ENCODE measurements at places on chromosomes 1 and 21.
A peak's percentile ranks its signal among the peaks of the same experiment; 100 is the strongest.

GRCh38 chr21:28375708-28376385 lies 616.8 kb downstream of the LTN1 start:
- no peak for DNase-seq

DNA sequence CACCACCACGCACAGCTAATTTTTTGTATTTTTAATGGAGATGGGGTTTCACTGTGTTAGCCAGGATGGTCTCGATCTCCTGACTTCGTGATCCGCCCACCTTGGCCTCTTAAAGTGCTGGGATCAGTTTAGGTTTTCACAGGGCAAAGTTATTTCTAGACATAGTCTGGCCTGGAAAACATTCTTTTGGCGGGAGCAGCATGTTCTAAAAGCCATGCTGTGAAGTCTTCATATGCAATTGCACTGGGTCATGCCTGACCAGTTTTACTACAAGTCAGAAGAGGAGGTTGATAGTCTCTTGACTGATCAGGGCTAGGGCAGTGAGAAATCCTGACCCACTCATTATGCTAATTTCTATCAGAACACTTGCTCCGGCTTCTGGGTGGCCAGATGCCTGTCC lies 131.6 kb upstream of the POU3F1 start:
- DNase-seq, result no peak

GRCh38 chr1:234173968-234174367 lies 199.3 kb upstream of the COA6 start:
- no peak for DNase-seq

DNA sequence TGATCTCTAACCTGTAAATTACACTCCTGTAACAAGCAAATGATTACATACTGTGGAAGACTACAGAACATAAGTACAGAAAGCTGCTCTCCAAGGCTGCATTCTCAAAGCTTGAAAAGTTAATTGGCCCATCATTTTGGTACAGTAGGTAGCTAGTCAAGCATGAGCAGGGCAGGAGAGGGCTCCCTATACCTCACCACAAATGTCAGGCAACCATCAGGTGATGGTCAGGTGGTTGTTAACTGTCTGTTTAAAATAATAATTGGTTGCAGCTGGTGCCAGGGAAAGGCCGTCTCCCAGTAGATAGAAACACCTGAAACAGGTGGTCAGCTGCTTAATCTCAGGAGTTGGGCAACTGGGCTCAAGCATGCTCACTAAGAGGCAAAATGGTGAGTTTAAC lies 13.1 kb upstream of the SLC1A7 start:
- DNase-seq, result no peak

DNA sequence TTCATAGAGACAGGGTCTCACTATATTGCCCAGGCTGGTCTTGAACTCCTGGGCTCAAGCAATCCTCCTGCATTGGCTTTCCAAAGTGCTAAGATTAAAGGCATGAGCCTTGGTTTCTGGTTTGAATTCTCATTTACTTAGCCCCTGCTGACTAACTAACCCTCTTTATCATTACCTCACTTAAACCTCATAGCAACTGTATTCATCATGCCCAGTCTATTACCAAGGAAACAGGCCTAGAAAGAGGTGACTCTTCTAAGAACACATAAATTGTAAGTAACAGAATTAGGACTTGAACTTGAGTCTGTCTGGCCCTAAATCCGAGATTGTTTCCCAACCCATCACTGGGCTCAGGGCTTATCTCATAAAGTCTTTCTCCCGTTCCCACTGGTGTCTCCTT lies 44.2 kb downstream of the TMEM53 start:
- DNase-seq, result no peak

DNA sequence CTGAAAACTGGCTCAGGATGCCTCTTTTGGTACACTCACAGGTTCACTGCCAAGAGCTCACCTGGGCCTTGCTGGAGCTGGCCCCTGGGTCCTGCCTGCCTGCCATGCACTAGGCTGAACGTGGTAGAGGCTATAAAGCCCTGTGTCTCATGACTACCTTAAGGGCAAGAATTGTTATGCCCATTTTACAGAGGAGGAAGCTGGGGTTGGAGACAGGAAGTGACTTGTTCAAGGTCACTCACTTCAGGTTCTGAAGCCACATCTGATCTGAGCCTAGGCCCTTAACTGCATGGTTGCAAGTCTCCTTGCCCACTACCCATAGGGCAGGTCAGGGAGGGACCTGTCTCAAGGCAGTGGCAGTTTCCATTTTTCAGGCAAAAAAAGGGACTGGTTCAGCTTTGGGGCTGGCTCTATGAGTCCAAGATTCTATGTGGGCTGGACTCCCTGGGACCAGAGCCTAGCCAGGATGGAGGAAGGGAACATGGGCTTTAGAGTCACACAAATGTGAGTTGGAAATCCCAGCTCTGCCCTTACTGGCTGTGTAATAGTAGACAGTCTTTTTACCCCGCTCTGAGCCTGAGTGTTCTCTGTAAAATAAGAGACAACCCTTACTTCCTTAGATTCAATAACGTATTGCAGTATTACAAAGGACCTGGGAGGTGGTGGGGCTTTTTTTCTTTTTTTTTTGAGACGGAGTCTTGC lies 7.8 kb downstream of the STK40 start:
- no peak for DNase-seq

DNA sequence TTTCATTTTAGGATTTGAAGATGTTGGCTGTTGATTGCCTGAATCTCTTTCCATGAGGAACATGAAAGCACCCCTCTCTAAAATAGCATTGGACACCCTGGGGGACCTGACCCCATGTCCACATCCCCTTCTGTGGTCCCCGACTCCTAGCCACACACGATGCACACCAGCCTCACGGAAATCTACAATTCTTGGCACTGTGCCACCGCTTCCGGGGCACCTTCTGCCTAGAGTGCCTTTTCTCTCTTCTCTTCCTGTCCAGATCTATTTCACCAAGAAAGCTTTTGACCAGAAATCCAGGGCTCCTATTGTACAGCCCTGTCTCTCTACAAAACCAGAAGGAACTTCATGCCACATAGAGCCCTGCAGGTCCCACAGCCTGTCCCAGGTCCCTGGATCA lies 50.3 kb downstream of the MYSM1 start:
- no peak for DNase-seq

DNA sequence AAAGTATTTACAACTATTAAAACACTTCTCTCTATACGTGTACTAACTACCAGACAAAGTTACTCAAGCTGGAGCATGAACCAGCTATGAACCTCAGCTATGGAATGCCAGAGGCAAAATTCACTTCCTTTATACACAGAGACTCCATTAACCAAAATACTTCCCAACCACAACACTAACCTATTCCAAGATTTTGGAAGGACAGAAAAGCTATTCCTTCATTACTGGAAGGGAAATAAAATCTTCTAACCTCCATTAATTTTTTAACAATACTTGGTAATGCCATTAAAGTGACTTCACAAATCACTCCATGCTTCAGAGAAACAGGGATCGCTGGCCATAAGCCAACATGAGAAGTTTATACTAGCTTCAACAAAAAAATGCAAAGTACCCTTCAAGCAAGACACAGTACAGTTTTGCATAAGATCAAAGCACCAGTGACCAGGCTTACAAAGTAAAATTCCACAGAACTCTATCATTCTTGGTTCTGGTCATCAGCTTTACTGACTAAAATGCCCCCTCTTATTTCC lies 58.0 kb downstream of the PUM1 start:
- DNase-seq, result peak; percentile 76

- no peak for DNase-seq
Observed at GRCh38 chr1:158098256-158098655, 82.4 kb upstream of the CD1D start.

DNA sequence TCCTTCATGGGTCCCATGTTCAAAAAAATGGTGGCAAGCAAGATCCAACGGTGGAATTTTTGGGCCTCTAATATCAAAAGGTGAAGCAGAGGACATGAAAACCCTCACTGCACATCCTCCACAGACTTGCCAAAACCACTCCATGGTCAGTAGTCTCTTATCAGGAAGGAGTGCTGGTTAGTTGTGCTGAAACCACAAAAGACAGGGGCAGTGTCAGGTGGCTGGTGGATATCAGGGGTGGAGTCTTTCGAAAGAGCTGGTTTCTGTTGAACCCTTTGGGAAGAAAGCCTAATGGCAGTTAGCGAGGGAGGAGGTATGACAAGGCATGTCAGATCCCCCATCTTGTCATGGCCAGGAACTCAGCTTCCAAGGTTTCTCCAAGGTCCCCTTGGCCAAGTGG lies 395.9 kb upstream of the CAMK1G start:
- DNase-seq, result no peak

DNA sequence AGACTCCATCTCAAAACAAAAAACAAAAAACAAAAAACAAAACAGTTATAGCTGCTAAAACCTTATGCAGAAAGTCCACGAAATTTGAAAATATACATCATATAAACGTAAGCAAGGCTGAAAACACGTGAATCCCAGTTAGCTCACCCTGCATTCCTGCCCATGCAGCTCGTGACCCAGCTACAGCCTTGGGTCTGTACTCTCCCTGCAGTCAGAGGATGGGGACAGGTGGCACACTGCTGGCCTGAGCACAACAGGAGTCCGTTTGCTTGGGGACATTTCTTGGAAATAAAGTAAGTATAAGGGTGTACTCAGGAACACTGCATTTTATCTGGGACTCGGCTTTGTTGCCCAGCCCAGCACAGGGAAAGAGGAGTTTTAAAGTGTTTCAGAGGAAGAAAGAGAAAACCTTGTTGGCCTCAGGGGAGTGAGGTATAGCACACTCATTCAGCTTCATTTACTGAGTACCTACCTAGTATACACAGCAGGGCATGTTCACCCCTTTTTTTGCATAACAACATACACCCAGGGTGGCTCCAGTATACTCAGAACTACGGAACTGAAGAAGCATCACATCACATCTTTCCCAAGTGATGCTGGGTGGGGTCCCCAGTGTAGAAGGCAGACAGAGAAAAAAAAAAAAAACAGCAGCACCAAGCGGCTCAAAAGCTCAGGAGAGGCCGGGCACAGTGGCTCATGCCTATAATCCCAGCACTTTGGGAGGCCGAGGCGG lies 44.1 kb downstream of the CAPZB start:
- no peak for DNase-seq

- DNase-seq, result no peak
Observed at GRCh38 chr1:23296931-23297330, 47.2 kb downstream of the HNRNPR start.

DNA sequence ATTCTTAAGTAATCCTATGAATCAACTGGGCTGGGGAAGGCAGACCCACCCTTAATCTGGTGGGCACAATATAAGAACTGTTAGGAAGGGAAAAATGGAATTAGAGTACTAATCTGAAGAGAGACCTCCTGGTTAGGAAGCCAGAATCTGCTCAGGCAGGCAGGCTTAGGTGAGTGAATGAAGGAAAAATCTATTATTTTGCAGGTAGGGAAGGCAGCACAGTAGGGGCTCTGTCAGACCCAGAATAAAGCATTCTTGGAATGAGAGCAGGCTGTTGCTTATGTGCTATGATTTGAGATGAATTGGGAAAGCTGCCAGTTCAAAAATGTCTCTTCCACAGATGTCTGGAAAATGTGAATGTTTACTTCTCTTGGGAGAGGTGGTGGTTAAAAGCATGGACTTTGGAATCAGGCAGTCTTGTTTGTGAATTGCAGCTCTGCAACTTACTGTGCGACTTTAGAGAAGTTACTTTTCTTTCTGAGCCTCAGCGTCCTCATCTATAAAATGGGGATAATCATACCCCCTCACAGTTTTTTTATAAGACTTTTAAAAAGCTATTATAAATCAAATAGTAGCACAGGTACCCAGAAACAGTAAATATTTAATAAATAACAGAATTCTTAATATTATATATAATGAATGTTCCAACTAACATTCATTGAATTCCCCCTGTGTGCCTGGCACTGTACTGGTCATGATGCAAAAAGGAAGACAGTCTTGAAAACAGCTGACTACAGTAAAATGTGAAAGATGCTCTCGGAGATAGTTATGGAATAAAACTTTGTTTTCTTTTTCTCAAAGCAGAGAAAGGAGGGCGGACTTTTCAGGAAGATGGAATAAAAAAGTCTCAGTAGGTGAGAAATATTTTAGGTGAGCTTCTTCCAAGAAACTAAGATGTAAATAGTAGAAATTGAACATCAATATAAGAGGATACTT lies 15.3 kb upstream of the ZNF644 start:
- DNase-seq, result no peak

DNA sequence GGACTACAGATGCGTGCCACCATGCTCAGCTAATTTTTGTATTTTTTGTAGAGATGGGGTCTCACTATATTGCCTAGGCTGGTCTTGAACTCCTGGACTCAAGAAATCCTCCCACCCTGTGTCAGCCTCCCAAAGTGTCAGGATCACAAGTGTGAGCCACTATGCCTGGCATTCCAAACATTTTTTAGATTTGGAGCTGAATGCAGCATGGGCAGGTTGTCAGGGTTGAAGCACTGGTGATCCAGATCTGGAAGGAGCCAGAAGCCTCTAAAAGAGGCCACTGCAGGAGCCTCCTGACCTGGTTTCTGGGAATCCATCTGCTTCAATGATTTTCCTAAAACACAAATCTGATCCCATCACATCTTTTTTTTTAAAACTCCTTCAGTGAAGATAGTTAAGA lies 1.8 kb upstream of the CTPS1 start:
- DNase-seq, result no peak

DNA sequence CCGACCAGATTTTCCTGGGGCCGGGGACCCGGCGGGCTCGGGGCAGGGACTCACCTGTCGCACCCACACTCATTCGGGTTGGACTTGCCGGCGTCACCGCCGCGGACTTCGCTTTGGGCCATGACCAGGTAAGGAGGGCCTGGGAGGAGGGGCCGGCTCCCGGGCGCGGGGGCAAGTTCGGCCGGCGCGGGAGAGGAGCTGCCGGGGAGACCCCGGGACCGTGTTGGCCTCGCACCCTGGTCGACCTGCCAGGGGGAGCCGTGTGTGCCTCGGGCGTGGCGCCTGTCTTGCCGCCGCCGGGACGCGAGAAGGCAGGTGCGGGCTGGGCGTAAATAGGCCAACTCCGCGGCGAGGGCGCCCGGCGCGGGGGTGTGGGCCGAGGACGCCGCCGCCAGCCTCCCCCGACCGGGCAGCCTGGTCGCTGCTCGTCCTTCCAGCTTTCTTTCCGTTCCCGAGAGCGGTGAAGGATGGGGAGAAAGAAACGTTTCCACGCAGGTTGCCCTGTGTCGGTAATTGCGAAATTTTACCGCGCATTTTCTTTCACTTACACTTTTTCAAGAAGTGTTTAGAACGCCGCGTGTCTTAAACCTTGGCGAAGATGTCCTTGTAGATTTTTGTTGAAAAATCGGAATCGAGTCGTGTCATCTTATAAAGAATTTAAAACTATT lies 558 bp downstream of the USP1 start:
- DNase-seq, result no peak

DNA sequence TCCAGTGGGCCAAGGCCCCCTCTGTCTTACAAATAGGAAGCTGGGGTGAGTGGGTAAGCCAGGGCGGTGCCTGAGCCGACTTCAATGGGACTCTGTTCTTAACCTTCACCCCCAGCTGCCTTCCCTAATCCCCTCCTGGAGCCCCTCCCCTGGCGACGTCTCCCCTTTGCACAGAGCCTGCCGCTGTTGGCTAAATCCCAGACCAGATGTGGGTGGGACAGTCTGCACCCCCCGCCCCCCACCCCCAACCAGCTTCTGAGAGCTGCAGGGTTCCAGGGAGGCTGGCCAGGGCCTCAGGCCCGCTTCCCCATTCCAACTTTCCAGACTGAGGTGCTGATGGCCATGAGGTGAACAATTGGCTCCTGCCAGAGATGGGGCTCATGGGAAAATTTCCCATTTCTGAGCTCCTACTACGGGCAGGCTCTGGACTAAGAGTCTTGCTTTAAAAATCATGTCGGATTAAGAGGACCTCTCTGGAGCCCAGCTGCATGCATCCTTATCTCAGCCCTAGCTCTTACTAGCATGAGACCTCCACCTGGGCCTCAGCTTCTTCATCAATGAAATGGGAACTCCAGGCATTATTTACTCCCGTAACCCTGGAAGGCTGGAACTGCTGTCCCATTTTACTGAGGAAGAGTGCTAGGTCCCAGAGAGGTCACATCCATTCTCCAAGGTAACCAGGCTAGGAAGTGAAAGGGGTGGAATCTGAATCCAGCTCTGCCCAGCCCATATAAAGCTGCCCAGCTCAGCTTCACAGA lies 6.4 kb downstream of the COL8A2 start:
- DNase-seq, result no peak

Data from fibroblast of skin of left biceps (primary cell).